ENCODE measurements at places on chromosomes 13 and 19.

DNA sequence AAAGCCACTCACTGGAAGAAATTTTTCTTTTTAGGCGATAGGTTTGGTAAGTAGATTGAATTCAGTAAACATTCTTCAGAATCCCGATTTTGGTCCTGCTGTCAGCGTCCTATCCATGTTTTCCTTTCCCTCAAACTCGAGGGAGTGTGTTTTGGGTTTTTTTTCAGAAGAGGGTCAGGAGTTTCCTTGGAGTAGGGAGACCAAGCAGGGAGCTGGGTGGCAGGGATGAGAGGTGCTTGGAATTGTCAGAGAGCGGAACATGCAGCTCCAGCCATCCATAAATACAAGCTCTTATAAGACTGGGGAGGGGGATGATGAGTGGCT is 1.6 kb upstream of the PCDH8 start:
- no peak for DNase-seq

DNA sequence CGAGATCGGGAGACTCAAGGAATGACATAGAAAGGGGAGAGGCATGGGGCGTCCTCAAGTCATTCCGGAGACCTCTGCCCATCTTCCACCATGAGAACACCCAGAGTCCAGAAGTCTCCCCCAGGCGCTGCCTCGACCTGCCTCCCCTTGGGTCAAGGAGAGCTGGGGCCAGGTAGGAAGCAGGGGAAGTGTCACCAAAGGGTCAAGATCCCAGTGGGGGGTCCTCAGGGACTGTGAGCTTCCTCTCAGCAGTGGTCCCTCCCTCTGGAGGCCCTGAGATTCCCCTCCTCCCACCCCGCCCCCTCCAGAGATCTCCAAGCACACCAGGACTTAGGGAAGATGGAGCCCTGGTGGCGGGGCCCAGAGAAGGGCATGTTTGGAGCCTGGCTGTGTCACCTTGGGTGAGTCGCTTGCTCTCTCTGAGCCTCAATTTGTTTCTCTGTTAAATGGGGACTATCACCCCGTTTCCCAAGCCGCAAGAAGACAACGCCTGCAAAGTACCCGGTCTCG is 919 bp downstream of the DACT3 start:
- DNase-seq, result peak; percentile 71

DNA sequence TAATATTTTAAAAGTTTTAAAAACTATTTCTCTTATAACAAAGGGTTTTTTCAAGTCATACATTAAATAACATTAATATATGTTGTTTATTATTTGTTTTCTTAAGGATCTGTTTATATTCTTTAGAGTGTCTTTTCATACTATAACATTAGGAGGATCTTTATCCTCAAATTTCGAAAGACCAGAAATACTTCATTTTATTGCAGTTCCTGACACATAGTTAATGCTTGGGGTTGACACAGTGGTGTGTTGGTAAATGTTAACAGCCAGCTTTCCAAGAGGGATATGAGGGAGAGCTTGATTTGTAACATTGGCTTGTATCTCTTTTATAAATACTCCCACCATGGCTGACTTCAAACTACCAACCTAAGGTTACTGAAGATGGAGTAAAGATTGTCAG is 126.6 kb upstream of the KLF5 start:
- no peak for DNase-seq

- no peak for DNase-seq
Measured at GRCh38 chr19:22052644-22053013, 345 bp downstream of the ZNF257 start.

- DNase-seq, result no peak
Measured at GRCh38 chr19:5541456-5541855, 26.3 kb downstream of the TINCR start.
